Activated naive CD4-positive, alpha-beta T cell treated with Interleukin-2 at 50 U/mL for 16 hours (primary cell): ENCODE measurements at places on chromosomes 2 and 18.

- no peak for DNase-seq
Observed at GRCh38 chr2:105937498-105938097, 192.9 kb downstream of the NCK2 start.

DNA sequence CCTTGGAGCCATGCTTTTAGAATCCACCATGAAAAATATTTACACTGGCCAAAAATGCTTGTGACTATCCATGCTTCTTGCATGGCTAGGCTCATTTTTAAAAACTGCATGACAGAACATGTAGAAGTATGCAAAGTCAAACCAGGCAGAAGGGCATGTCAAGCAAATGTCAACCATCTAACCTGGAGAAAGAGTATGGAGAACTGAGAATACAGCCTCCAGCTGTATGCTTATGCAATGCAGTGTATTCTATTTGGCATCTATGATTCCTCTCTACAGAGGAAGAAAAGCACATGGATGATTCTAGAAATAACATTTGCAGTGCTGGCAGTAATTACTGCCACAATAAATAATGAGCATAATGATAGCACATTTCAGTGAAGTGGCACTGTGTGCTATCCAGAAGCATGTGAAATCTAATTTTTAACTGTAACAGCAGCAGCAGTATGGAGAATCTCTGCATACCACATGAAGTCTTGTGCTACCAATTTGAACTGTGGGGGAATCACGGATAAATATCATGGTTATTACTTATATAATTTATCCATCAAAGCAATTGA lies 87.3 kb upstream of the CCDC141 start:
- DNase-seq = no peak

DNA sequence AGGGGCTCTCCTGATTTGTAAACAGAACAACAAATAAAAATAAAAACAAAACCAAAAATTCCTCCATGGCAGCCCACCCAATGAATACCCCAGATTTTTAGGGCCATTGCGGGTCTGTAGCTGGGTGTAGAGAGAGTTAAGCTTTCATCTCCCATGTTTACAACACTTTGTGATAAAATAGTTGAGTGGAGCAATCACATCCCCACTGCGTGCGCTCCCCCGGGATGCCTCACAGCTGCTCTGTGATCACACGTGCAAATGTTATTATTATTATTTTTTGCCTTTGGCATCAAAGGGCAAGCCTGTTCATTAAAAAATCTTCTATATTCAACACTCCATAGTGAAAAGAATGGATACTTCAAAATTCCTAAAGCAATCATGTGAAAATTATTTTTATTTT lies 118.0 kb downstream of the MBP start:
- DNase-seq = no peak

- no peak for DNase-seq
Observed at GRCh38 chr2:19355014-19355405, 3.4 kb downstream of the OSR1 start.

DNA sequence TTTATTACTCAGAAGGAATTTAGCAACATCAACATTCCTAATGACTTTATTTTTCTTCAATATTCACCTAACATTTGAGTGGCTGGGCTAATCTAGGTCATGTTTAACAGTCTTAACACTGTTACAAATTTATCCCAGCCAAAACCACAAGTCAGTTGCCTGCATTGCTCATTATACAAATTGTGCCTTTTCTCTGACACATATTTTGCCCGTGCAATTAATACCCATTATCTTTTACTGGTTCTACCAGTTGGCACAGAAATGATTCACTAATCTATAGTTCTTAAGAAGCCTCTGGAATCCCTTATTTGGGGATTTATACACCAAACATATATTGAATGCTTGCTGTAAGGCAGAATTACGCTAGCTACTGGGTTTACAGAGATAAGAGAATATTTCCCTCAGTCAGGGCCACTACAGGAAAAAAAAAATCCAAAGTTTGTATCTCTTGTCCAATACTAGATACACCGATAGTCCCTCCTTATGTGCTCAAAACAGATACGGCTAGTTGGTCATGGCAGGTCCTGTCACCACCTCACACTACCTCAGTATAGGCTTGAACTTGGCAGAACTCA lies 46.3 kb downstream of the ZCCHC2 start:
- DNase-seq = no peak

DNA sequence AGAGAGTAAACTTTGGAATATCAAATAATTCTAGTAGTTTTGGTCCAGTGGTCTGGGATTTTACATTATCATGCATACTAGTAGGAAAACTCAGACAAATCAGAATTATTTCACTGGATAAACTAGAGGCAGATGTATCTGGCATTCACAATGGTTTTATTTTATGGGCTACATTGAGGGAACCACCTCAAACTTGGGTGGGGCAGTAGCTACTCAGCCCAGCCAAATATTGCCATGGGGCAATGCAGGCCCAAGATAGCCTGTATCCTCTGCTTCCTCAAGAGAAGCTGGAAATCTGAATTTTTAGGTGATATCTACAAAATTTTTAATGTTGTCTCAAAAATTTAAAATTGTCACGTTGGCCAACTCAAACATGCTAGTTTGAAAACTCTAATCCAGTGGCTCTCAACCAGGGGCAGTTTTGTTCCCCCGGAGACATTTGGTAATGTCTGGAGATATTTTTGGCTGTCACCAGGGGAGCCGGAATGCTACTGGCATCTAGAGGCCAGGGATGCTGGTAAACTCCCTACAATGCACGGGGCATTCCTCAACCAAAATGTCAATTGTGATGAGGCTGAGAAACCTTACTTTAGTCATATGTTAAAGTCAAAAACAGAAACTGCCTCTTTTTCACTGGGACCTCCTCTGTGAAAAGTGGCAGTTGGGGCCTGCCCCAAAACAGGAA lies 172.8 kb upstream of the SPRED2 start:
- DNase-seq = no peak

DNA sequence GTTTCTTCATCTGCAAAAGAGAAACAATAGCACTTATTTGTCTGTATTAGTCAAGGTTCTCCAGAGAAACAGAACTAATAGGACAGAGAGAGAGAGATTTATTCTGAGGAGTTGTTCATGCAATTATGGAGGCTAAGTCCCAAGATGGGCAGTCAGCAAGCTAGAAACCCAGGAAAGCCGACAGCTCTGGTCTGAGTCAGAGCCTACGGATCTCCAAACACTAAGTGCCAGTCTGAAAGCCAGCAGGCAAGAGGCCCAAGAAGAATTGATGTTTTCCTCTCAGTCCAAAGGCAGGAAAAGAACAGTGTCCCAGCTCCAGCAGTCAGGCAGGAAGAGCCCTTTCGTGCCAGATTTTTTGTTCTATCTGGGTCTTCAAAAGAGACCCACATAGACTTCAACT lies 36.5 kb upstream of the SLC66A3 start:
- DNase-seq = no peak

GRCh38 chr2:168490015-168490874 lies 34.2 kb downstream of the CERS6 start:
- DNase-seq = peak; percentile 44

- DNase-seq = no peak
Observed at GRCh38 chr2:234279637-234280036, 217.2 kb downstream of the ARL4C start.

DNA sequence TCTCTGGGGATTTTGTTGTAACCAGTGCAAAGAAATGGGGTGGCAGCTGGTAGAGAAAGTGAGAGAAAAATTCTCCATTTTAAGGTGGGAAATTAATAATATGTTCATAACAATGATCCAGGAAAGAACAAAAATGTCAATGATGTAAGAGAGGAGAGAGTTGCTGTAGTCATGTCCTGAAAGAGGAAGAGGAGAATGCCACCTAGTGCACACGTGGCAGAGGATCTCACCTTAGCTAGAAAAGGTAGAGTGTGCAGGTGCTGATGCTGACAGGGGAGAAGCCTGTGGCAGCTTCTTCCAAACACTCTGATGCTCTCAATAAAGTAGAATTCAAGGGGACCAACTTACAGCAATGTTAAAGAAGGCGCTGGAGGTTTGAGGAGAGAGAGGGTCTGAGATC lies 282.9 kb upstream of the PKDCC start:
- no peak for DNase-seq

GRCh38 chr2:128549646-128550260 lies 231.1 kb upstream of the HS6ST1 start:
- no peak for DNase-seq

DNA sequence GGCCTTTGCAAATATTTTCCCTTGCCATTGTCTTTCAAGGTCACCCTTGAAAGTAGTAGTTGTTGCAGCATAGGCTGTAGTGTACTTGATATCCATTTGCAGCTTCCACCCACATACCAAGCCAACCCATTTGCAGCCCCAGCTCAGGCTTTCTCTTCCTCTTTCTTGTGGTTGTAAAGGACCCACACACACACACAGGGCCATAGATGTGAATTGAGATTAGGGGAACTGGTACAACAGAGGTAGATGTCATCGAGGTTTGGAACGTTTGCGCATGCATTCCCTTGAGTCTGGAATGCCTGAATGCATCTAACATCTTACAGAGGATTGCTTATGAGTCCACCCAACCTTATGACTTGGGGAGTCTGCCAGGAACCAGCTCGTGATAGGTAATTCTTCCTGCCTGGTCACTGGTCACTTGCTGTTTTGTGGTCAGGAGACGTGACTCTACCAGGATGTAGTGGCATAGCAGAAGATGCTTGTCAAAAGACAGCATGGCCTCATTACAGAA lies 91.9 kb downstream of the MRPS9 start:
- DNase-seq = no peak

DNA sequence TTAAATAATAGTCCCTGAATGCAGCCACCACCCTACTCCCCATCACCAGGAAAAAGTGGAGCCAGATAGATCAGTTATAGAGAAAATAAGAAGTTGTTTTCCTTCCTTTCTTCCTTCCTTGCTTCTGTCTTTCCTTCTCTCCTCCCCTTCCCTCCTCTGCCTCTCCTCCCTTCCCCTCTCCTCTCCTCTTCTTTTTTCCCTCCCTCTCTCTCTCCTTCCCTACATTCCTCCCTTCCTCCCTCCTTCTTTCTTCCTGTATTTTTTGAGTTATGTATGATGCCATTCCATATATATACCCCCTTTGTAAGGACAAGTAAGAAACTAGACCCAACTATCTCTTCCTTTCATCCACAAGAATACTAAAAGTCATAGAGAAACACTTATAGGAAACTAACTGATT lies 265.7 kb downstream of the AGPS start:
- no peak for DNase-seq

GRCh38 chr2:233481368-233482142 lies 85.0 kb downstream of the USP40 start:
- DNase-seq = no peak

- DNase-seq = no peak
Observed at GRCh38 chr2:160891353-160891740, 268.9 kb upstream of the TANK start.

DNA sequence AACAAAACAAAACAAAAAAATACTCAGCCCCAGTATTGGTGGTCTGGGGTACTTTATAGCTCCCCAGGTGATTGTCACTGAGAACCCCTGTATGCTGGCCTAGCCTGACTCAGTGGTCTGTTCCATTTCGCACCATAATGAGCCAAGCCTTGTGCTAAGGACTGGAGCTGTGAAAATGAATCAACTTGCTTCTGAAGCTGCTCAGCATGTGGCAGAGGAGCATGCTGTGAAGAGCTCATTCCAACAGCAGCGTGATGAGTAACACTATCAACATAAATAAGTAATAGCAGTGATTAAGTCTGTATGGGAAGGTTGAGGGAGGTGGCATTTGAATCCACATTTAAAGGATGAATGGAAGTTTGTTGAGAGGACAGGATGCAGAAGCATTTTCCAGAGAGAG lies 67.2 kb upstream of the ATL2 start:
- DNase-seq = no peak

- DNase-seq = no peak
Observed at GRCh38 chr18:35138773-35139172, 97.6 kb downstream of the MAPRE2 start.

- peak; percentile 70 for DNase-seq
Observed at GRCh38 chr2:10331027-10331701, 28.5 kb downstream of the HPCAL1 start.

GRCh38 chr2:10166676-10167292 lies 44.2 kb downstream of the RRM2 start:
- no peak for DNase-seq

DNA sequence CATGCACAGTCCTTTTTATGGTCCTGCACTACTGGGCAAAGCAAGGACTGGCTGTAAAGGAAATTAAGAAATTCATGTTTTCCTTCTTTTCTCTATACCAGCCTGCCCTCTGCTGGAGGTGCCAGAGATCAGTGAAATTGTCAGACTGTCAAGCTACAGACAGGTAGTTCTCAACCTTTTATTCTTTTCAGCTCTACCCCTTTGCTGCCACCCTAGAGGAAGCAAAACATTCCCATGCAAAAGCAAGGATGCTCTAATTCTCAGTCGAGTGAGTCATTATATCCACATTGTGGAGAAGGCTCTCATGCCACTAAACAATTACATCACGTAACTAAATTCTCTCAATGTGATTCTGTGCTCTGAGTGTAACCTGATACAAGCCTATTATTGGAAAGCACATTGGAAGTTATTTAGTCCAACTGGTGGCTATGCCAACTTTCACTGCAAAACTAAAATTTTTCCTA lies 25.0 kb upstream of the RAPGEF4 start:
- DNase-seq = peak; percentile 23

DNA sequence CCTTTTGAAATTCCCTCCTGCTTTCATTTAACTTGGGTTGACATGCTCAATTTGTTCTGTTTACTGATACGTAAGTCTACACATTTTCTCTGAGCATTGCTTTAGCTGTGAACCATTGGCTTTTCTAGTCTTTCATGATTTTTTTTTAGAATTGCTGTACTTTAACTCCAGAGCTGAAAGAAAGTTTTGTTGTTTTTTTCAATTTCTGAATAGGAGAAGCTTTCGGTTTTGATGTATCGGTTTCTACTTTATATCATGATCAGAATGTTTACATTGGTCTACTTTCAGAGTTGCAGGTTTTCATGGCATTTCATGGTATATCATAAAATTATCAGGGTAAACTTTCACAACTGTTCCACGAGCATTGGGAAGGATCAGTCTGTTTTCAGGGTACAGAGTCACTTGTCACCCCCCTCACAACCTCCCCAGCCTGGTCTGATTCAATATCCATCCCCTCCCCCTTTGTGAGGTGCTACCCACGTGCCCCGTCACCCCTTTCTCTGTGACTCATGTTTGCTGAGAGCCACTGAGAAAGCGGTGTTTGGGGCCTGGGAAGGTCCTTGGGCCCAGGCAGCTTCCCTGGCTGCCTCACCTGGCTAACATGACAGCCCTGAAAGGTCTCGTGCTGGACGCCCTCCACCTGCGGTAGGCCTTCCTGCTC lies 7.0 kb downstream of the ASTL start:
- DNase-seq = peak; percentile 58

DNA sequence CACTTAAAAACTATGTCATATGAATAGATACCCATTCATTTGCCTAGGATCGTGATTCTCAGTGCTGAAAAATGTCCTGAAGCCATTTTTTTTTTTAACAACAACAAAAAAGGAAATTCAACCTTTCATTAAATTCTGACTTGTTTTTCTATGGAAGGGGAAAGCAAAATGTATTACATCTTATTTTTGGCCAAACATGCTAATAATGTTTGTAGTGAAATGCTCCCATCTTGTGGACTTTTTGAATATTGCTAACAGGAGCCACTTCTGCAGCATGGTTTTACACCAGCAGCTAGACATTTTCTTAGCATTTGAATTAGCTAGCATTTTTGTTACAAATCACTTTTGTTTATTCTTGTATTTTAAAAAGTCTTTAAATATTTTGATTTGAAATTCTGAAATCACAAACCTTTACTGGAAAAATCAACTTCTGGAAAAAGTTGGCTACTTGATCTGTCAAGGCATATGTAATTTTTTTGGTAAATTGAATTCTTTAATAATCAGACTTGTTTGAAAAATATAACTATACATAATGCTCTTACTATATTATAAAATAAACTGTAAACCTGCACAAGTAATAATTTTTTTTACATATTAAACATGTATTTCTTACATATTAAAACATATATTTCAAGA lies 75.8 kb downstream of the KIDINS220 start:
- no peak for DNase-seq
